ENCODE measurements at places on chromosomes 3 and 15.

GRCh38 chr3:194675680-194676079 is 3.7 kb upstream of the LSG1 start:
- no peak for DNase-seq

- DNase-seq = no peak
Observed at GRCh38 chr3:115523458-115523857, 99.9 kb upstream of the GAP43 start.

DNA sequence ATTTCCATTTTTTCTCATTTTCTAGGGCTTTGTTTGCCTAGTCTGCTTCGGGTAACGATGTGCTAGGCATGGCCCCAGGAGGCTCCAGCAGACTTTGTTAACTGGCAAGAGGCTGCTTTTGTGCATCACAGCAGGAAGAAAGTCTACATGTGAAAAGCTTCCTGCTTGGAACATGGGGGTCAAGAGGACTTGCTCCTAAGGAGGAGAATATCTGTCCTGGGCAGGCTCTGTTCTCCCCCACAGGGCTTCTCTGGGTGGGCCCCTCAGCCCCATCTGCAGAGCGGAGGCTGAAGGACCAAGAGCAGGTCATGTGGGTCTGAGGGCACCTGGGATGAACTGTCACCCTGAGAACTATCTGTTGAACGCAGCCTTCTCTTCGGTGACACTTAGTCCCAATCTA is 94.7 kb downstream of the CCNL1 start:
- DNase-seq = no peak

DNA sequence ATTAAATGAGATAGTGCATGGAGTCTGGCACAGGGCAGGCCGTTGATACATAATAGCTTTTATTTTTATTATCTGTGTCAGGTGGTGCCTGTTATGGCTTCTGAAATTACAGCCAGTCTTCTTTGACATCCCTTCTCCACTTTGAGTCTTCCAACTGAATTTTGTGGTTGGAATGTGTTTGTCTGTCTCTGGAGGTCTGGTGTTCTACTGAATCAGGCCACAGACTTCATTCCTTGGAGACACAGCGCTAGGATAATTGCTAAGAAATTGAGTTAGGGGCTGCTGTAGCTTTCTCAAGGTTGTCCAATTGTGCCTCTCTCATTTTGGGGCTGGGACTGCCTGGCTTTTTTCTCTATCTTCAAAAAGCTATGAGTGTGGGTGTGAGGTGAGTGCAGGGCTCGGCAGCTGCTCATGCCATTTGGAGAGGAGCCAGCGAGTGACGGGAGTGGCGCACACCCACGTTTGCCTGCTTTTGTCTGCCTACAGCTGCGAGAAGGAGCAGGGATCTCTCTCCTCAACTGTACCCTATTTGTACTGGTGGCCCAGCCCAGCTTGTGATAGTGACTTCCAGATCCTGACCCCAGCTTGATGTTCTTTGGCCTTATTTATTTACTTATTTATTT is 49.8 kb upstream of the SYN2 start:
- DNase-seq = no peak

GRCh38 chr3:113218681-113219045 is 7.3 kb downstream of the BOC start:
- no peak for DNase-seq

- DNase-seq = no peak
Observed at GRCh38 chr3:184171562-184171961, 3.1 kb upstream of the AP2M1 start.

DNA sequence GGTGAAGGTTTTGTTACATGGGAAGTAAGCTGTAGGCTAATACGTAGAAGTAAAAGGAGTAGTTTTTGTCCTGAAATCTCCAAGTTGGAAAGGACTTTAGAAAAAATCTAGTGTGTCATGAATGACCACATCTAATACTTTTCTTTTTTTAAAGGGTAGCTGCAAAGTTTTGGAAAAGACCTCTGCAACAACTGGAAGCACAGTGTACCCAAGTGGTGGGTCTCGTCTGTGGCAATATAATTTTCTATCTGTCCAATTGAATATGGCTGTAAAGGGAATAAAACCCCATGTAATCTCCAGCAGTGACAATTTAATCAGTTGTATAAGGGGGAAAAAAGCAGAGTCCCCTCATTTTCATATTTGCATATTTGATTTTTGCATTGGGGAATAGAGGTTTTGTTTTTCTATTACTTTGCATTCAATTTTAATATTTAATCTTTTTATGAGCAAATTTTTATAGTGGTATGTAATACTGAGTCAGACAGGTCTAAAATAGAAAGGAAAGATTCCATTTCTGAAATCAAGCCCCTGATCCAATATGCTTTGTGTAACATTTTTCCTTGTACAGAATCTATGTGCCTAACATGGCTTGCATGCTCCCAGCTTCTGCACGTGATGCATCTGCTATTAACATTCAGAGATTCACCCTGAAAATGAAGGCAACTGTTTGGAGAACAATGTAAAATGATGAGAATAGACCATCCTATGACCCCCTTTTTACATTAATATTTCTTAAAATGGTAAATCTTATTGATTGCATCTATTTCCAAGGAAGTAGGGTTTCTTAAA is 531.4 kb downstream of the ZIC1 start:
- DNase-seq = no peak
